Left forelimb (tissue), 1 donor: ENCODE measurements at places on chromosomes 7 and 10.
A peak's percentile ranks its signal among the peaks of the same experiment; 100 is the strongest.

DNA sequence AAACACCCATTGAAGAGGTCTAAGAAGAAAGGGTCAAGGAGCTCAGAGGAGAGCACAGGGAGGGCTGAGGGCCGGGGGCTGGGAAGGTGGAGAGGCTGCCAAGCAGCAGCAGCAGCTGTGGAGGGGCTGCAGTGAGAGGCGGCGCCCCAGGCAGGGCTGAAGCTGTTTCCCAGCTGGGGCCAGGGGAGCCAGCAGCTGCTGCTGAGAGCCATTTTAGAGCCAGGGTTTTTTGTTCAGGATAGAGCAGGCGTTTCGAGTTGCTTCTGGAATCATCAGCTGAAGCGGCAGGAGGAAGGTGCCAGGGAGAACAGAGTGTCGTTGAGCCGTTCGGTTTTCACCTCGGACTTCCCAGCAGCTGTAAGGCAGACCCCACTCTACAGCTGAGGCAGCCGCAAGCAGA, 62.7 kb downstream of the LANCL2 start:
- peak; percentile 85 for DNase-seq

GRCh38 chr7:56092789-56093531, at the start of gene PHKG1:
TSS of gene PHKG1 (minus strand) at chr7:56092952. CDS start at chr7:56088941, 4,011 bp downstream.
- DNase-seq: peak; percentile 87

DNA sequence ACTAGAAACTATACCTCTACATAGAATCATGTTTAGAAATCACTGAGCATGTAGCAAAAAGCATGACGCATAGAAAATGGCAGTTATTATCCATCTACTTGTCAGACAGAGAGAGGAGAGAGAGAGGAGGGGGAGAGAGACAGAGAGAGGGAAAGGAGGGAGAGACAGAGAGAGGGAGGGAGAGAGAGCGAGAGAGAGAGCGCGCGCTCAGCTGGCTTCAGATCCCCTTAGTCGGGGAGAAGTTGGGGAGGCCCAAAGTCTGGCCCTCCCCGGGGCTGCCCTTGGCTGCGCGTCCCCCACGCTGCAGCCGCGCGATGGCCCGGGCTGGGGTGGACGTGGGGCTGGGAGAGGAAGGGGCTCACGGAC, 37.0 kb downstream of the CNPY1 start:
- DNase-seq: no peak

DNA sequence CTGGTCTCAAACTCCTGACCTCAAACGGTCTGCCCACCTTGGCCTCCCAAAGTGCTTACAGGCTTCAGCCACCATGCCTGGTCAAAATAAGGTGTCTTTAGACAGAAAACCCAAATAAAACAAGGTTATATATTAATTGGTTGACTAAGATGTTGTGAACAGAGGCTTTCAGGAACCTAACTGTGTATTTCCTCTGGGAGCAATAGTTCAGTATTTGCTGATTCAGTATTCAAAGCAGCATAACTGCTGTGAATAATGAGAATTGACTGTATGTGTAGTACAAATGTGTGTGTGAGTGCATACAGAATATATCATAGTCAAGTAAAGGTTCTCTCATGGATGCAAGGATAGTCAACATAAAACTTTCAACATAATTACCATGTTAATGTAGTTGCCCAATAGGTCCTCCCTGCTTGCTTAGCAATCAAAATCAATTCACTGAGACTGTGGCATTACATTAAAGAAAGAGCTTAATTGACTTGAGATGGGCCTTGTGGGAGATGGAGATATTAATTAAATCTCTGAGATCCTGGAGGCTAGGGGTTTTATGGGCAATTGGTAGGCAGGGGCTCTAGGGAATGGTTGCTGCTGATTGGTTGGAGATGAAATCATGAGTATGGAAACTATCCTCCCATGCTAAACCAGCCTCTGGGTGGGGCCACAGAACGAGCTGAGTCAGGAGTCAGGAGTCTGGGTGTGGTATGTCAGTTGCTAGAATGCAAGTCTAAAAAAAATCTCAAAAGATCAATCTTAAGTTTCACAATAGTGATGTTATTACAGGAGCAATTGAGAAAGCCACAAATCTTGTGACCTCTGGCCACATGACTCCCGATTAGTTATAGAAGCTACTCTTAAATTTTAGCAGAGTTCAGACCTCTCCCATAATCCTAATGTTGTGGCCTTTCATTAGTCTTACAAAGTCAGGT, 162.7 kb downstream of the AKR1D1 start:
- DNase-seq: no peak

DNA sequence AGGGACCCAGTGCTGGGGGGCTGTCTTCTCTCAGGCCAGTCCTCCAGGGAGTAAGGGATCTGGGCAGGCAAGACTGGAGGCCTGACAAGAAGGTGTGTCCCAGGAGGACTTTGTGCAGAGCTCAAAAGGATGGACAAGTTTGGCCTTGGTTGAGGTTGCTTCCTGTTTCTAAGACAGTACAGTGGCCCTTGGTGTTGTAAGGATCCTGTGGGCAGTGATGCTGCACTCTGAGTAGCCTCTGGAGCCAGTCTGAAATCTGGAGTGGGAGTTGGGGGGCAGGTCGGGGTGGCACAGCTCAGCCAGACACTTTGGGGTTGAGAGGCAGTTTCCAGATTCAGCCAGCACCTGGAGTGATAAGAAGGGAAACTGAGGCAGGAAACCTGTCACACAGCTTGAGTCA, 139.2 kb upstream of the ZMIZ1 start:
- no peak for DNase-seq

DNA sequence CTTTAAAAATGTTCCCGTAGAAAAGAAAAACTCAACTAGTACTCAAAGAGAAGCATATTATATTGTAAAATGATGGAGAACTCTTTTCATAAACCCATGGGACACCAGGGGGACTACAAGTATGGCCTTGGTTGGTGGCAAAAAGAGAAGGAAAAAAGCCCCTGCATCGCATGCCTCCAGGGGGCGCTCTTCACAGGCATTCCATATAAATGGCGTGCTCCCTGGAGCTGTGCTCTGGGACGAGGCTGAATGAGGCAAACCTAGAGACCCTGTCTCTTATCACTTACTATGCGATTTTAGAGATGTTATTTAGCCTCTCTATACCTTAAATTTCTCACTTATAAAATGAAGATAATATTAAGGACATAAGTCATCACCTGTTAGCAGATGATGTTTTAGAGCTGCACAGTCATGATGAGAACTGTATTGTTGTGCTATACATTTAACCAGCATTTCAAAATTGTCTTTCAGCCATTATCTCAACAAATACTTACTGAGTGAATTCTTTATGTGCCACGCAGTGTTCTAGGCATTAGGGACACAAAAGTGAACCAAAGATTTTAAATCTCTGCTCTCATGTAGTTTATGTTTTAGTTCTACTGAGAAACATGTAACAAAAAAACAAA, 105.8 kb downstream of the ARHGAP21 start:
- no peak for DNase-seq

- DNase-seq: no peak
Measured at GRCh38 chr10:34666008-34666704, 148.9 kb downstream of the PARD3 start.

- DNase-seq: no peak
Measured at GRCh38 chr7:134188311-134188710, 61.2 kb downstream of the LRGUK start.

- DNase-seq: no peak
Measured at GRCh38 chr10:88045656-88046415, 182.4 kb downstream of the PTEN start.

DNA sequence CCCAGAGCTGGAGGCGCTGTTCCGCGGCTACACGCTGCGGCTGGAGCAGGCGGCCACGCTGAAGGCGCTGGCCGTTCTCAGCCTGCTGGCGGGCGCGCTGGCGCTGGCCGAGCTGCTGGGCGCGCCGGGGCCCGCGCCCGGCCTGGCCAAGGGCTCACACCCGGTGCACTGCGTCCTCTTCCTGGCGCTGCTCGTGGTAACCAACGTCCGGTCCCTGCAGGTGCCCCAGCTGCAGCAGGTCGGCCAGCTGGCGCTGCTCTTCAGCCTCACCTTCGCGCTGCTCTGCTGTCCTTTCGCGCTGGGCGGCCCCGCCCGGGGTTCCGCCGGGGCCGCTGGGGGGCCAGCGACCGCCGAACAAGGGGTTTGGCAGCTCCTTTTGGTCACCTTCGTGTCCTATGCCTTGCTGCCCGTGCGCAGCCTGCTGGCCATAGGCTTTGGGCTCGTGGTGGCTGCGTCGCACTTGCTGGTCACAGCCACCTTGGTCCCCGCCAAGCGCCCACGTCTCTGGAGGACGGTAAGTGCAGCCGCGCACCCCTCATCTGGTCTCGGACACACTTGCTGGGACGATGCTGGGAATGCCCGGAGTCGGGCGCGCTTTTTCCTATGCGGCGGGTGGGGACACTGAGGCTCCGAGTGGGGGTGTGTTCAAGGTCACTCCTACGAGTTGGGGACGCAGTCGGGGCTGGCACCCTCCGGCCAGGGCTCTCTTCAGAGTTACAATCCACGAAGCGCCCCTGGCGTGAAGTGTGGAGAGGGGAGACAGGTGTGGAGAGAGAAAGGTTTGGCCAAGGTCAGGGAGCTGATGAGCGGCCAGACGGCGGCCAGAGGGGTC, 717 bp downstream of the ADCY1 start:
- peak; percentile 71 for DNase-seq

DNA sequence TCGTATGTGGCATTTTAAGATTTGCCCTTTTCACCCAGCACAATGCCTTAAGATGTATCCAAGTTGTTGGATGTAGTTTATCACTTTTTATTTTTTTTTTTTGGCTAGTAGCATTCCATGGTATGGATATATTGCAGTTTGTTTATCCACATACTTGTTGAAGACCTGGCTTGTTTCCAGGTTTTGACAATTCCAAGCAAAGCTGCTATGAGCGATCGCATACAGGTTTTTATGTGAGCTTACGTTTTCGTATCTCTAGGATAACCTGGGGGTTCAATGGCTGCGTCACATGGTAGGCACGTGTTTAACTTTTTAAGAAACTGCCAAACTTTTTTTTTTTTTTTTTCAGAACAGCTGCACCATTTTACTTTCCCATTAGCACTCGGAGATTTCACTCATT, 32.2 kb downstream of the BAIAP2L1 start:
- no peak for DNase-seq

- no peak for DNase-seq
Measured at GRCh38 chr7:46775776-46776175, 806.1 kb downstream of the TNS3 start.

- DNase-seq: no peak
Measured at GRCh38 chr7:35253460-35253709, 515 bp downstream of the TBX20 start.

- DNase-seq: no peak
Measured at GRCh38 chr7:29306319-29306991, 111.9 kb downstream of the CHN2 start.

DNA sequence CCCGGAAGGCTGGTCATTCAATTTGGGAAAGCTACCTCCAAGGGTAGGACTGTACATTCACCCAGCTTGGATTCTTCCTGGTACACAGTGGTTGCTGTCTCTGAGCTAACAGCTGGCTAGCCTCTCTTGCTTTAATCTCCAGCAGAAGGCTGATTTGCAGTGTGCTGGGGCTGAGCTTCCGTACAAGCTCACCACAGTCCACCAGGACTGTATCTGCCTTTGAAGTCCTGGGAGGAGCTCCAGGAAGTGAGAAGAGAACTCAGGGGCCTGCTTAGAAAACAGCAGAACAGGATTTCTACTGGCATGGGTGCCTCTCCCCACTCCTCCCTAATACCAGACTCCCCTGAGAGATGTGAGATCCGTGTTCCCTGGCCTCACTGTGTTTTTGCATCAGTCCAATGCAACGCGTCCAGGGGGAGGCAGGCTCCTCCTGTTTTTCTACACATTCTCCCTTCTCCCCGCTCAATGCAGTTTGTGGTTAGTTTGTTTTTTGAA, 6.6 kb downstream of the AFAP1L2 start:
- no peak for DNase-seq

- DNase-seq: no peak
Measured at GRCh38 chr7:46542076-46542475, 621.0 kb upstream of the IGFBP3 start.

DNA sequence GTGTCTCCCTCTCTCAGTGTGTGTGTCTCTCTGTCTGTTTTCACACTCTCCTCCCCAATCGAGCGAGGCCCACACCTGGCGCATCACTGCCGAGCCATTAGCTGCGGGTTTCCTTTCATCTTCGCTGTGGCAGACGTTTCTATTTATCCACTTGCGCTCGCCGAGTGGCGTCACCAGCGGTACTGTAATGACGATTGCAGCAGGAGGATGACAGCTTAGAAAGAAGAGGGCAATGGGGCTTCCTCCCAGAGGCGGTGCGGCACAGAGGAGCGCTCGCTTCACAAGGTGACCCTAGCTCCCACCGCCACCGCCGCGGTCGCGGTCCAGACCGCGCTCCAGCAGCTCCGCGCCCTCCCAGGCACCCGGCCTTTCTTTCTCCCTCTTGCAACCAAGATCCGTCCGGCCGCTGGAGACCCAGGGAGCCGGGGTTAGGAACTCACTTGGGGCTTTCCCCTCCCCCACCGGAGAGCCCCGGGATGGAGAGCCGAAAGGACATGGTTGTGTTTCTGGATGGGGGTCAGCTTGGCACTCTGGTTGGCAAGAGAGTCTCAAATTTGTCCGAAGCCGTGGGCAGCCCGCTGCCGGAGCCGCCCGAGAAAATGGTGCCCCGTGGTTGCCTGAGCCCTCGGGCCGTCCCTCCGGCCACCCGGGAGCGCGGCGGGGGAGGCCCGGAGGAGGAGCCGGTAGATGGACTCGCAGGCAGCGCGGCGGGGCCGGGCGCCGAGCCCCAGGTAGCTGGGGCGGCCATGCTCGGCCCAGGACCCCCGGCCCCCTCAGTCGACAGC, at the start of gene EVX1:
Gene EVX1, plus strand, starts transcription at position 248 of the 785 bp plus-strand sequence. Its CDS starts 229 bp downstream, at position 477.
- no peak for DNase-seq

GRCh38 chr10:93718937-93719725, 16.7 kb upstream of the FRA10AC1 start:
- DNase-seq: no peak

- no peak for DNase-seq
Measured at GRCh38 chr10:79003183-79004100, 65.3 kb upstream of the ZMIZ1 start.

GRCh38 chr10:89916468-89917215, 215.3 kb downstream of the KIF20B start:
- no peak for DNase-seq

DNA sequence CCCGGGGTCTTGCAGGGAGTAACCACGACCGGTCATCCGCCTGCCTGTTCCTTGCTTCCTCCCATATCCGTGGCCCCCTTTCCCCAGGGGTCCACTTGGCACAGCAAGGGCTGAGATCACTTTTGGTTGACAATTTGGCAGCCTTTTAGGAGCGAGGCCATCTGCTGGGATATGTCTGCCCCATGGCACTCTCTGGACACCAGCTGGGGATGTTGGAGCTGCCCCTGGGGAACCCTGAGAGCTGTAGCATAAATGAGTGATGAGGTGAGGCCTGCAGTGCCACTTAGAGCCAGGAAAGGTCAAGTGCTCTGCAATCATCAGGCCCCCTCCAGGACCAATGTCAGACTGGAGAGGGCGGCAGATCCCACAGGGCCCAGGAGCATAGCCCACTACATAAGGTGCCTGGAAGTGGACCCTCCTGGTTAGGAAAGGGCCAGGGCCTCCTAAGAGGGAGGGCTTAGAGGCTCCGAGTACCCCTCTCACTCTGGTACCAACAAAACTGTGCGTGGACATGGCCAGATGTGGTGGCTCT, 92.1 kb downstream of the HIP1 start:
- DNase-seq: no peak
